Prostate gland (tissue), 2 donors: ENCODE measurements at places on chromosomes 7 and 10.
A peak's percentile ranks its signal among the peaks of the same experiment; 100 is the strongest.

DNA sequence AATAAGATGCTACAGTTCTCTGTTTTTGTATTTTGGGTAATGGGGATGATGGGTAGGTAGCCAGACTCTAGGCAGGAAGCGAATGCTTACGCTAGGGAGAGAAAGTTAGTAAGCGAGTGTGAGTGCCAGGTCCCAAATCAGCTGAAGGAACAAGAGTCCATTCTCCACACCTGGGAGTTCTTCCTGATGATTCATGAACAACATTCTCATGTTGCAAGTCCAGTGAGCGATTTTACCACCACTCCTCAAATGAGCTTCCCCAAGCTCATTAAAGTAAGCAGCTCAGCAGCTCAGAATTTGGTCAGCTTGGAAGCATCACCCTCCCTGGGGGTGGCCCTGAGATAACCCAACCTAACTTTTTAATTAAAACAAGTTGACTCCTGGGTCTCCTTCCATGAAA, 27.3 kb downstream of the SH3PXD2A start:
- no peak for DNase-seq

GRCh38 chr7:141709749-141710148, 1.6 kb downstream of the WEE2 start:
- no peak for DNase-seq

DNA sequence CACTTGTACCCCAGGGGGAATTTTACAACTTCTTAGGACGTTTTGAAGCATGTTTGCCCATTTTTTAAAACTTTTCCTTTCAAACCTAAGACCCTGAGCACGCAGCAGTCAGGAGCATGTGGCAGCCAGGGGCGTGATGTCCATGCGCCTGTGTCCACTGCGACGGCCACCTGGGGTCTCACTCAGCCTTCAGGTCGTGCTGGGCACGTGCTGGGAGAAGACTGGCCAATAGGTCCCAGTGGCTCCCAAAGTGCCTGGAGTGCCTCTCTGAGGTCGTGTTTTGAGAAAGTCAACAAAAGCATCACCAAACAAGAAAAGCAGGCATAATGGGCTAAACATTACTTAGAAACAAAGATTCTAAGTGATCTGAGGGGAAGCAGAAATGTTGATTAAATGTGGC, 14.8 kb downstream of the LRRC27 start:
- no peak for DNase-seq

DNA sequence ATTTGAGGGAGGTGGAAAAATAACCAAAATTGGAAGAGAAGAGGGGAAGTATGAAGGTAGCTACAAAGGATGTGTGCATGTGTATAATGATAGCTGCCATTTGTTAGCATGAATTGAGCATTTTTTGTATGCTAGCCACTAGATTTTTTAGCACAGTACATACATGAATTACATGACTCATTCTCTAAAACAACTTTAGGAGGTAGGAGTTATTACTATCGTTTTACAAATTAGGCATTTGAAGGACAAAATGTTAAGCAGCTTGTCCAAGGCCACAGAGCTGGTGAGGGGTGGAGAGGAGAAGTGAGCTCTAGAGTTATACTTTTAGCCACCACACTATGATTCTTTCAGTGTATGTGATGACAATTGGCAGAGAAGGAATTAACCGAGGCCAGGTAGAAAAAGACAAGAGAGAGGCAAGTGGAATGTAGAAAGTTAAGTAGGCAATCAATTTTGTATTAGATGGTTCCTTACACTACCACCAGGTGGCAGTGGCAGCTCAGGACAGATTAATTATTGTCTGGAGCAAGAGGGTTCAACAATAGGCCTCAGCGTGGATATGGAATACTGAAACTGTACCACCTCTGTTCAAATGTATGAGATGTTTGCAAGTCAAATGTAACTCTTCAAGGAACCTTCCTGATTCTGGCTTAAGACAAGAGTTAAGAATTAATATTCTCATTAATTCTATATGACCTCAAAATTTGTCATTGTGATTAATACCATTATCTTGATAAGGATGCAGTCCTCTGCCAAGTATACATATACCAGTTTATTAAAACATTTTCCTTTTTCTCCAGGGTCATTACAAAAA, 128.0 kb downstream of the MBL2 start:
- peak; percentile 35 for DNase-seq

DNA sequence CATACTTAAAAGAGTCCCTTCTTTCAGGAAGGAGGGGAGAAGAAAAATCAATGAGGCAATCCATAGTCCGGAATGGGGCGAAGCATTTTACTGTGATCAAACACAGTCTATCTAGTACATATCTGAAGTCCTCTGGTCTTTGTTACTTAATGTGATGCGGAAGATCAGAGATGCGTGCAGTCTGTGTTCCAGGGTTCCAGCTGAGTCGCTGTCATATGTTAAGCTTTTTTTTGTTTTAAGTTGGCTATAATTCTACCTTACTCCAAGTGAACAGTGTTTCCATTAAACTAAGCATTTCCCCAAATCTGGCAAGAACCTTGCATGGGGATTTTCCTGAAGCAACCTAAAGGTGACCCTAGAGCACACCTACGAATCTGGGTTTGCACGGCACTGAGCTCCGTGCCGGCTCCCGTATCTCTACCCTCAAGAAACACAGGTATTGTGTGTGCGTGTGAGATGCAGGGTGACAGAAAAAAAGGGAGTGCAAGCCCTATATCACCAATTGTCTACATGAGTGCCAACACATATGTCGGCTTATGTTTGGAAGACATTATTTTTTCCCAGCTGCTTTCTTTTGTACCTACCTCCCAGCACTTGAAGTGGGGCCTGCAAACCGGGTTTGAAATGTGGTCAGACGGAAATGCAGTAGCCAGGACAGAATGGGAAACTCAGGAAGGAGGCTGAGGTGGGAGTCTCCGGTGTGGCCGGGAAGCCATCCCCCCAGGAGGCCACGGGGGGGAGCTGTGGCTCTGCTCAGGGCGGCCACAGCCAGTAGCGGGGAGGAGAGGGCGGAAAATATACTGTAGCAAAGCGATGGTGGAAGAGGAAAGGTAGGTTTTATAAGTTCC, 435.8 kb upstream of the MGMT start:
- peak; percentile 39 for DNase-seq

- DNase-seq: no peak
Observed at GRCh38 chr7:141014125-141014523, 628 bp downstream of the MRPS33 start.

- peak; percentile 89 for DNase-seq
Observed at GRCh38 chr10:14074062-14074884, 256.5 kb downstream of the FRMD4A start.

DNA sequence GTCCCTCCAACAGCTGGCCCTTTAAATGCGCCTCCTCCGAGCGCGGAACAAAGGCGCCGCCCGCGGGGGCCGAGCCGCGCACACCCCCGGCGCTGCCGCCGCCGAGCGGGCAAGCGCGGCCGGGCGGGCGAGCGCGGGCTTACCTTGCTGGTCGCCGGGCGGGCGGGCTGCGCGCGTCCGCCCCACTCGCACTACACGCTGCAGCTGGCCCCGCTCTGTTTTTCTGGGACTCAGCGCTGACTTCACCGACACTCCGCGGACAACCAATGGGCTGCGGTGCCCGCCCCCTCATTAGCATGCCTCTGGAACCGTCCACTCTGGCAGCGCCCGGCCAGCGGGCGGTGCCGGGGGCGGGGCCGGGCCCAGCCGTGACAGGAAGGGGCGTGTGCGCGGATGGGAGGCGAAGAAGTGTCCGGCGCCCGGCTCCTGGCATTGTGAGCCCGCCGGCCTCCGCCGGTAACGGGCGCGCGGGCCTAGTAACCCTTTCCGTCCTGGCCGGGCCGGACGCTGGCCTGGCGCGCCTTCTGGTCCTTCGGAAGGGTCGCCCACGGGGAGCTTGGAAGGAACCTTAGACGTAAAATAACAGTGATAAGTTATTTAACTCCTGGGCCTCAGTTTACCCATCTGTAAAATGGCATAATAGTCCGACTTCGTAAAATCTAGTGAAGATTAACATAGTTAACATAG, at the start of gene SORBS1:
Gene SORBS1 (minus strand): TSS at position 195 of the 687 bp plus-strand sequence. CDS start 120,236 bp downstream, outside the sequence.
- peak; percentile 97 for DNase-seq

- DNase-seq: no peak
Observed at GRCh38 chr10:97509120-97509680, 10.5 kb downstream of the UBTD1 start.

GRCh38 chr7:117249696-117250095, 73.2 kb downstream of the WNT2 start:
- no peak for DNase-seq

- no peak for DNase-seq
Observed at GRCh38 chr7:36044101-36044892, 108.8 kb upstream of the EEPD1 start.

DNA sequence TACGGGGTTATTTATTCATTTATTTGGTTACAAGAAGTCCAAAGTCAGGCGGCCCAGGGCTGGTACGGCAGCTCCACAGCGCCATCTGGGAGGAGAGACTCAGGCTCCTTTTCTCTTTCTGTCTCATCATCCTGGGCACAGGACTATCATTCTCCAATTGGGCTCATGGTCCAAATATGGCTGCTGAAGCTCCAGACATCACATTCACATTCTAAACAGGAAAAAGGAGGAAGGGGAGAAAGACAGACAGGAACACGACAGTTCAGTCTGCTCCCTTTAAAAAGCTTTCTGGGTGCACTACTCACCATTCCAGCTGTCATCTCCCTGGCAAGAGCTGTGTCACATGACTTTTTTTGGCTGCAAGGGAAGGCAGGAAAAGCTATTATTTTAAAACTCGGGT, 74.4 kb upstream of the PDZD8 start:
- no peak for DNase-seq

DNA sequence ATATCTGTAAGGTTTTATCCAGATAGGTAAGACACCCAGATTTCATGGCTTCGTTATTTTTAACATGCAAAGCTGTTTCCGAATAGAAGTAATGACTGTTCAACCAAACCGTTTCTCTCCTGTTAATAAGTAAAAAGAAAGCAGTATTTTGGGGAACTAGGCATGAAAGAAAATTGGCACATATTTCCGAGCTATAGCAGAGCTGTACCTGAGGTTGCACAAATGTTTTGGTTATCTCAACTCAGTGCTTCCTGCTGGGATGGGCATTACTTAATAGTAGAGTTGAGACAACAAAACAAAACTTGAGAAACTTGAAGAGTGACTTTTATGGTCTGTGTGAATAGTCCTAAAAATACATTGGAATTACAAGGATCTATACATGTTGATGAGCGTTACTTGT, 564.3 kb upstream of the SORCS1 start:
- DNase-seq: no peak

- DNase-seq: no peak
Observed at GRCh38 chr10:131266936-131267813, 44.3 kb downstream of the TCERG1L start.
